ENCODE measurements at places on chromosomes 12 and 14.

- no peak for DNase-seq
Measured at GRCh38 chr14:59482541-59483331, 1.5 kb downstream of the L3HYPDH start.

DNA sequence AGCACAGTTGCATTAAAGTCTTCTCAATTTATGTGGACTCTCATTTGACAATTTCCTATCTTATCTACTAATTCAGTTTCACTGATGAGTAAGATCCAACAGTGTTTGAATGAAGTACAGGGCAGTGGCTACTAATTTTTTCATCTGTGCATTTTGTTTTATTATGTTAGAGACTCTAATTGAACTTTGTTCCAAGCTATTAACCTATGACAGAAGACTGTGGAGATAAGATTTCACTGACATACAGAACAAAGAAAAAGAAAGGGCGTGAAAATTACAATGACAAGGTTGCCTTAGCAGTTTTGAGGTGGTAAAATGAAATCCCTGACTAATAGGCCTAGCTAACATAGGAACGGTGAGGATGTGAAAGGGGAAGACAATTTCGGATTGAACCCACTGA lies 153.2 kb upstream of the SOX5 start:
- DNase-seq, result no peak

DNA sequence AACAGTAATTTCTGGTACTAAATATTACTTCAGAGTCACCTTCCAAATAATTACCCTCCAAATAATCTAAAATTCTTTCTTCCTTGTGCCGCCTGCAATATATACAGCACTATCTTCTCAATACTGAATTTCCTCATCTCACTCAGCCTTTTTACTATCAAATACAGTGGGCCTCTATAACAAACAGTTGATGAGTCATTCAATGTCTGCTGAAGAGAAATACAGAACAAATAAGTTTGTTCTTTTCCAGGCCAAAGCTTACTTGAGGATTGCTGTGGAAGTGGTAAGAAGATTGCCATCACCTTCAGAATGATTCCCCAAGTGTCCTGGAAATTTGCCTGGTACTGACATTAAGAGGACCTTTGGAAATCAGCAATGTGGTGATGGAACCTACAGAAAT lies 218.2 kb upstream of the ARHGAP5 start:
- DNase-seq, result no peak

DNA sequence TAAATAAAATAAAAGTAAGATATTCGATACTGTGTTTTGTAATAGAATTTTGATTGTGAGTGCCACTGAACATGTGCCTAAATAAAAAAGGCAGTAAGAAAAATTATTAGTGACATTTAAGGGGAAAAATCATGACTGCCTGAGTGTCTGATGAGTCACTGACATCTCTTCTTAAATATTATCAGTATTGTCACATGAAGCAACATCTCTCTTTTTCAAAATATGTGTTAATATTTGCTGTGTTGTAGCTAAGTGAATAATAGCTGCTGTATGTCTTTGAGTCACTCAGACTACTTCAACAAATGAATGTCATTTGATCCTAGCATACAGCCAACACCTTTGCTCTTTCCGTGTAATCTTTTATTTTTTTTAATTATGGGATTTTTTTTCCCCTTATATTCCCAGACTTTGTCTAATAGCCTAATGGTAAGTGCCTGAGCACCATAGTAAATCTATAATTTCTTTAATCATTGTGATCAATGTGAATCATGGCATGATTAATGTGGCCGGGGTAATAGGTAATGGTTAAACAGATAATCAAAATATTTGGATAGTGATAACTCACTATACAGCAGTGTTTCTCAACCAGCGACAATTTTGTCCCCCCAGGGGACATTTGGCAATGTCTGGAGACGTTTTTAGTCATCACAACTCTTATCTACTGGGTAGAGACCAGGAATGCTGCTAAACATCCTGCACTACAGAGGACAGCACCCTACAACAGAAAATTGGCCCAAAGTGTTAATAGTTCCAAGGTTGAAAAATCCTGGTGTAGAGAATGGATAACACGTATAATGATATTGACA lies 11.7 kb upstream of the OTX2 start:
- DNase-seq, result no peak

DNA sequence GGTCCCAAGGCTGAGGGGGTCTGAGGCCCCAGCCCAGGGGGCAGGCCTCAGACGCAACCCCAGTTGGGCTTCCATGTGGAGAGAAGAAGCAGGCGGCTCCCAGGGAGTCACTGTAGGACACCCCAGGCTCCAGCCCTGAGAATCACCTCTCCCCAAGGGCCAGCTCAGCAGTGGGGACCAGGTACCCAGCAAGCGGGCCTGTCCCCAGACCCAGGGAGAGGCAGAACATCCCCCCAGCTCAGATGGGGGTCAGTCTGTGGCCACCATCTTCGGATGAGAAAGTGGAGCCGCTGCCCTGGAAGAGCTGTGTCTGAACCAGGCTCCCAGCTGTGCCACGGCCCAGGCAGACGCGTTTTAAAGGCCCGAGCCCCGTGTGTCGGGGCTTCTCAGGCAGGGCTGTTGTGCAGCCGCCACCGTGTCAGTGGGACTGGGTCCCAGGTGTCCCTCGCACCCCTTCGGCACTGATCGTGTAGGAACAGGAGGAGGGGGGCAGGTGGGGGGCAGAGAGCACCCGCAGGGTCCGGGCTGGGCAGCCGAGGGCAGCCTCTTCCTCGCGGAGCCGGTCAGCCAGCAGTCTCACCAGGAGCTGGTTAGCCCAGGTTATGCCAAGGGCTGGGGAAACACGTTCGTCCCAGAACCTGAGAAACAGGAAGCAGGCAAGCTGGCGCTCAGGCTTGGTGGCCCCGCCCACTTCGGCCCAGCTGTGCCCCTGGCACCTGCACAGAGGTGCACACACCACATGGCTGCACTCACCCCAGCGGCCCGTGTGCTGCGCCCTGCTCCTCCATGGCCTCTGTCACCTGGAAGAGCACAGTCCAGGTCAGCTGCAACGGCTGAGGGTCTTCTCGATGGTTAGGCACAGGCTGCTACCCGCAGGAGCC lies 16.6 kb downstream of the XRCC3 start:
- DNase-seq, result no peak

GRCh38 chr12:4275870-4276301 lies 2.3 kb downstream of the CCND2 start:
- DNase-seq, result no peak

DNA sequence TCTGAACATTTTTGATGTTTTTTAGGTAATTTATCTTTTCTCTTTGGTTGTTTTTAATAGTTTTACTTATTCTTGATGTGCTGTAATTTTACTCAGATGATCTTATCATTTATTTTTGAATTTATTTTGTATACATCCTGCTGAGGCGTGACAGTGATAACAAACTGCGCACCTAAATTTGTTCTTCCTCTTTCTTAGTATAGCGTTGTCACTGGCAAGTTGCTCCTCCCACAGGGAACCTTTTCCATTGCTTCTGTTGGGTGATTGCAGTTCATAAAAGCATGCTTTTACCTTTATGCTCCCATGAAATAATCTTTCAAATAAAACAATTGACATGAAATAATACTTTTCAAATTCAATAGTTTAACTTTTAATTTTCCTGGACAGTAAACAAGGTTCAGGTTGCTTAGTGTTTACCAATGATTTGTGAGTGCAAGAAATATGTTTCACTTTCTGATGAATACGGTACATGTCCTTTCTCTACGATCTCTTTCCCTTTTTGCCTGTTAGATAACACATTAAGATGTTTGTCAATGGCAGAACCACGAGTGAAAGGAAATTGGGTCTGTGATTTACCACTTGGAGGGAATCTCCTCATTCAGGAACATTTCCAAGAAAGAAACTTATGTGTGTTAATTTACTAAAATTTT lies 223.3 kb downstream of the CCDC91 start:
- no peak for DNase-seq

GRCh38 chr12:79921786-79922185 lies 13.1 kb downstream of the PPP1R12A start:
- no peak for DNase-seq

DNA sequence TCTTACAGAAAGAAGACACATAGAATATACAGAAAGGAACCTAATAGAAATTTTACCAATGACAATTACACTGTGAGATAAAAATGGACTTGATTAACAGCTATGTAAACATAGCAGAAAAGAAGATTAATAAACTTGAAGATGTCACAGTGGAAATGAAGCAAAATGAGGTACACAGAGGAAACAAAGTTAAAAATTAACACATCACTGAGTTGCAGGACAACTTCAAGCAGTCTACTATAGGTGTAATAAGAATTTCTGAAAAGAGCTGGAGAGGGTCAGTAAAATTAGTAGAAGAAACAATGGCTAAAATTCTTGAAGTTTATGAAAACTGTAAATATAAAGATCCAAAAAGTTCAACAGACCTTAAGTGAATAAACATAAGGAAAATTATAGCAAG lies 738.7 kb downstream of the C12orf50 start:
- DNase-seq, result no peak

GRCh38 chr12:51926718-51927117 lies 19.4 kb downstream of the ACVRL1 start:
- DNase-seq, result peak; percentile 61

Data from stimulated activated CD4-positive, alpha-beta T cell treated with anti-CD3 and anti-CD28 coated beads, Interleukin-2, amount 100 ng/mL, for 24 hours (primary cell).